ENCODE measurements at places on chromosomes 5 and 9. TPM values are rescaled to one million over a fixed set of nuclear protein-coding genes. Genes with fewer than 3 reads are reported as not detected.

SMIM27 gene
- total RNA-seq = 14.6 TPM

SPAAR gene
- 5.3 TPM for total RNA-seq

FOXD4L6 gene
- total RNA-seq = not detected

INSYN2B gene
- 0.28 TPM for total RNA-seq

RHOBTB3 gene
- 54.5 TPM for total RNA-seq

C9orf78 gene
- 39.7 TPM for total RNA-seq

TSLP gene
- total RNA-seq = 1.4 TPM

ITGA2 gene
- 44.5 TPM for total RNA-seq

- H3K27me3 ChIP-seq = no peaks in the 10 kb centered on the region
- no peak for DNase-seq
- no peaks in the 10 kb centered on the region for H3K4me1 ChIP-seq
- no peak overlapping the region for H3K4me3 ChIP-seq
Measured at GRCh38 chr5:120516805-120517204, 52.7 kb downstream of the PRR16 start.

GRCh38 chr9:5478206-5478605 is 27.9 kb downstream of the CD274 start:
- no peak overlapping the region for H3K27ac ChIP-seq
- no peak for DNase-seq
- H3K4me1 ChIP-seq = no peaks in the 10 kb centered on the region
- no peak overlapping the region for H3K4me3 ChIP-seq

- no peaks in the 10 kb centered on the region for H3K27me3 ChIP-seq
- H3K27ac ChIP-seq = no peak overlapping the region
- H3K4me3 ChIP-seq = no peak overlapping the region
- no peaks in the 10 kb centered on the region for H3K36me3 ChIP-seq
- DNase-seq = no peak
Measured at GRCh38 chr9:3215658-3216057, 310.1 kb downstream of the RFX3 start.

DNA sequence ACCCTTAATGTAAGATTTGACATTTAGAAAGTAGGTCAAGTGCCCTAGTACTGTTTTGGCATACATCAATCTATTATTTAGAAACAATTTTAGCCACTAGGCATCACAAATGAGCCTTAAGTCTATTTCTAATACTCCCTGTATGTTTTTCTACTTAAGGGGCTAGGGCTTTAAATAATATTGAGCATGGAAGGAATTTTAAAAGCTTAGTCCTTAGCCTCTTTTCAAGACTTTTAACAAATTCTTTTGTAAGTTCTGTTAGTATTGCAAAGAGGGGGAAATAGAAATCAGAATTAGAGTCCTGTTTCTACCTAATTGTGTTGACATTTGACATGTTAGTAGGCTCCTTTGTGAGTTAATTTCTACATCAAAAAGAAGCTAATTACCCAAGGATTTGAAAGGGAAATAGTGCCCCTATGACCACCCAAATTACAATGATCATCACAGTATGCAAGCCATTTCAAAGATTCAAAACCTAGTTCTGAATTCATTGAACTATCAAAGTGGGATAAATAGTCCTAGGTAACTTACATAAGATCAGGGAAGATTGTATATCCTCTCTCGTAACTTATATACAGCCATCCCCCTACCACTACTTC is 647.8 kb upstream of the ACO1 start:
- H3K27me3 ChIP-seq = no peaks in the 10 kb centered on the region
- H3K27ac ChIP-seq = no peak overlapping the region
- no peaks in the 10 kb centered on the region for H3K36me3 ChIP-seq
- H3K4me3 ChIP-seq = no peak overlapping the region
- no peaks in the 10 kb centered on the region for H3K4me1 ChIP-seq
- no peak for DNase-seq

DNA sequence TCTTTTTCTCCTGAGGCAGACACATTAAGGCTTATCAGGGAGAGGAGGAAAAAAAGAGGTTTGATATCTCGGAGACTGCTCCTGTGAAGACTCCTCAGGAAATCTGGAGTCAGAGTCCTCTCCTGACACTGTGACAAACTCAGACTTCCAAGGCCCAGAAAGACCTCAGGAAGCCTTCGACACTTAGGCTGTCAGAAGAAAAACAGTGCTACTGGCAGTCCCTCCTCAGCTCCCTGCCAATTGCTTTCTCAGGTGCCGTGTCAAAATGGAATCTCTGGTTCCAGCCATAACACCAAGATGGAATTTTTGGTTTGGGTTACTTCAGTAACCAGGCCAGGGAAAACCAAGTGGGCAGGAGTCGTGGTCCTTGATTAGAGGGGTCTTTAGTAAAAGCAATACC is 4.1 kb downstream of the STK10 start:
- H3K36me3 ChIP-seq = no peaks in the 10 kb centered on the region
- no peak overlapping the region for H3K4me3 ChIP-seq
- no peaks in the 10 kb centered on the region for H3K27me3 ChIP-seq
- no peak for DNase-seq
- H3K4me1 ChIP-seq = peaks cover 9% of the 10 kb centered on the region

- no peak overlapping the region for H3K27ac ChIP-seq
- no peaks in the 10 kb centered on the region for H3K27me3 ChIP-seq
- H3K4me3 ChIP-seq = no peak overlapping the region
- DNase-seq = peak; percentile 58
Measured at GRCh38 chr5:74272831-74273451, 367.6 kb downstream of the ENC1 start.

- H3K36me3 ChIP-seq = no peaks in the 10 kb centered on the region
- H3K4me3 ChIP-seq = no peak overlapping the region
- H3K27me3 ChIP-seq = no peaks in the 10 kb centered on the region
- H3K27ac ChIP-seq = no peak overlapping the region
Measured at GRCh38 chr9:133064241-133065069, 2.7 kb downstream of the CEL start.

DNA sequence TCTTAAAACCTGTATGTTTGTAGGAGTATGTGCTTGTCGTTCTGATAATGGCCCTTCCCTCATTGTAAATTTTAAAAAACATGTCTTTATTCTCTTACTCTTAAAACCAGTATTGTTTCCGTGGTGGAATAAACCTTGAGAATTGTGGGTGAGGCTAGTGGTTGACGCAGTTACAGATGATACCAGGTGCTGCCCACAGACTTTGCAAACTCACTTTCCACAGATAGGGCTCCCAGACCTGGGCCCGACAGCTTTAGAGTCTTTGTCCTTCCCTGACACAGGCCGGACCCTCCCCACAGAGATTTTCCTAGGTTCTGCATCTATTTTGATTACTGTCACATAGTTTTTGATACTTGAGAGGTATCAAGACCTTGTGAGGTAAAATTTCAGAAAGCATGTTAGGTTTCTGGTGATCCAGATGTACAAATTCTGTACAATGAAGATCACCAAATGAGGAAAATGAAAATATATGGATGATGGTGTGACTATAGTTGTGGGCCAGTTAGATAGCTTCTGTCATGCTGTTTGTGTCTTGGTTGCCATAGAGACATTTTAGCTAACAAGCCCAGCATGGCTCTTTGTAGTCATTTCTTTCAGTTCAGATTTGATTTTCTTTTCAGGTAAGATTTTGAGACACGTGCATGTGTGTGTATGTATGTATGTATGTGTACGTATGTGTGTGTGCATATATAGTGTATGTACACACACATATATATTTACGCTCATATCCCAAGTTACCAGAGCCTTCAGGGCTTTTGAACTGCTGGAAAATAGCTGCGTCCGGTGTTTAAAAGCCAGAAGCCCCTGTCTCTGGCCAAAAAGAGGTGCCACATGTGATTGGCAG is 33.8 kb downstream of the DMRT1 start:
- no peaks in the 10 kb centered on the region for H3K4me1 ChIP-seq
- no peak for DNase-seq
- H3K4me3 ChIP-seq = no peak overlapping the region
- no peaks in the 10 kb centered on the region for H3K36me3 ChIP-seq
- no peaks in the 10 kb centered on the region for H3K27me3 ChIP-seq
- H3K27ac ChIP-seq = no peak overlapping the region

GRCh38 chr5:134906811-134907210 is 1.9 kb downstream of the PCBD2 start:
- DNase-seq = no peak
- no peak overlapping the region for H3K27ac ChIP-seq
- H3K4me3 ChIP-seq = no peak overlapping the region
- H3K4me1 ChIP-seq = no peaks in the 10 kb centered on the region

- H3K36me3 ChIP-seq = no peaks in the 10 kb centered on the region
- no peak for DNase-seq
- H3K27me3 ChIP-seq = no peaks in the 10 kb centered on the region
- H3K4me3 ChIP-seq = no peak overlapping the region
- no peaks in the 10 kb centered on the region for H3K4me1 ChIP-seq
- H3K27ac ChIP-seq = no peak overlapping the region
Measured at GRCh38 chr9:13816837-13817236, 497.1 kb downstream of the NFIB start.

- H3K4me1 ChIP-seq = no peaks in the 10 kb centered on the region
- H3K36me3 ChIP-seq = no peaks in the 10 kb centered on the region
- no peak for DNase-seq
- no peak overlapping the region for H3K4me3 ChIP-seq
- no peaks in the 10 kb centered on the region for H3K27me3 ChIP-seq
Measured at GRCh38 chr5:67027171-67027570, 169.4 kb downstream of the CD180 start.

DNA sequence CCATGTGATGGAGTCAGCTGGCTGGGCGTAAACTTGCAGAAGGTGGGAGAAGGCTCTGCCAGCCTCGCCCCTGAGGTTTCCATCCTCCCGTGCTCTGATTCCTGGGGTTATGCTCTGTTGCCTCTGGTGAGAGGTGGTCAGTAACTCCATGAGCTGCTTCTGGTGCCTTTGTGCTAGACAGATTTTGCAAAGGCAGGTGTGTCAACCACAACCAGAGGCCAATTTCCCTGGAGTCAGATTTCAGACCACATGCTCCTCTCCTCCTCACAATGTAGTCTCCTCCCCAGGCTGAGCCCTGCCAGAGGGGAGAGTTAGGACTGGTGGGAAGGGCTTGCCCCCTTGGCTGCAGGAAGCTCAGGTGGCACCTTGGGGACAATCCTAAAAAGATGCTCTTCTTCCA is 38.8 kb upstream of the TENT4A start:
- H3K27ac ChIP-seq = no peak overlapping the region
- H3K27me3 ChIP-seq = no peaks in the 10 kb centered on the region

DNA sequence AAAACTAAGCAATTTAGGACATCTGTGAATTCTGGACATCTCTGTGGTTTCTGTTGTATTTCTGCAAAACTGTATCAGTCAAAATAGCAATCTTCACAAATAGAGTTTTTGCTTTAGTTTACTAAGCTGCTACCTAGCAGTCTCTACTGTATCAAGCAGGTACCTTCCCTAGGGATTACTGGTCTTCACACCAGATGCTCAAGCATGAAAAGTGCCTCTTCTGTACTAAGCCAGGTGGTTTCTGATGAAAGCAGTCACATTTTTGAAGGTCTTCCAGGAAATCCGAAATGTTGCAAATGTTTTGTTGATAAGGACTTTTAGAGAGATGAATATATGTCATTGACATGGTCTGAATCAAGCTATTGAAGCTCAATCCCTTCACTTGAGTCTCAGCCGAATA is 540.0 kb downstream of the KCTD16 start:
- DNase-seq = no peak
- H3K27ac ChIP-seq = no peak overlapping the region
- no peaks in the 10 kb centered on the region for H3K27me3 ChIP-seq
- H3K36me3 ChIP-seq = no peaks in the 10 kb centered on the region

DNA sequence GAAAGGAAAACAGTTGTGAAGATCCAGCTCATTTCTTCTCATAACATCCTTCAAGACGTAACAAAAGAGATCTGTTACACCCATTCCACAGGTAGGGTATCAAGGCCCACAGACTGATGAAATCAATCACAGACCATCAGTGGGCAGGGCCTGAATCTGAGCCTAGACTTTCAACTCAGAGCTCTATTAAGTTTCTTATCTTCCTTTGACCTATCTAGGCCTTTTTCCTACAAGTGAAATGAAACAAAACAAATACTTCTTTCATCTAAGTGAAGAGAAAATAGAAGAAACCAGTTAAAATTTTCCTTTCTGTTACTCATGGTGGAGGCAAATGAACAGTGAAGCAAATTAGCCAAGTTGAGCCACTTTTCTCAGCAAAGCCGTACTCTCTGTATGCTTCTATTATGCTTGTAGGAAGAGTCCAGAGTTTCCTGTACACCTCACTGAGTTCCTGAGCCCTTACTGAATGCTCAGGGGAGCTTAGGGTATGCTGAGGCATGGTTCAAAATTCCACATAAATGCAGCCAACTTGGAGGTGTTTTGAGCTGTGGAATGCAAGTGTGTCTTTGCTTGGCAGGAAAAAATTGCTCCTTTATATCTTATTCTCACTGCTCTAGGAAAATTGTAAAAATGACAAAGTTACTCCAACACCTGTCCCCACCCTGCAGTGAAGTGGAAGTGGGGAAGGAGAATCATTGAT is 91.9 kb downstream of the FEM1C start:
- H3K4me3 ChIP-seq = no peak overlapping the region
- no peaks in the 10 kb centered on the region for H3K36me3 ChIP-seq
- H3K4me1 ChIP-seq = no peaks in the 10 kb centered on the region
- no peak overlapping the region for H3K27ac ChIP-seq

DNA sequence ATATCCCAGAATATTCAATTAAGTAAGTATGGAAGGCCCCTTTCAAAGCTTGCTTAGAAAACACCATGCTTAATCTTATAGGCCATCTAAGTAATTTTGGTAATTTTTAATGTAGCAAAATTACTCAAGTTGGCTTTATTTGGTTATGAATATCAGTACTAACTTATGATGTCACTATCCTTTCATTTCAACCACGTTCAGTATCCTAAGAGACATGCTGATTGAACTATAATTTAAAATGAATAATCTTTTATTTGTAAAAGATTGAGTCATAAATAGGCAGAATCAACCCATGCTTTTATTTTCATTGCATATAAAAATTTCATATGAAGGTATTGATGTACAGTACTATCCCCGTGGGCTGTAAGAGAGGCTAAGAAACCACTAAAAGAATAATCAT is 386.9 kb downstream of the RAB3C start:
- DNase-seq = no peak
- H3K36me3 ChIP-seq = peaks cover 12% of the 10 kb centered on the region
- no peaks in the 10 kb centered on the region for H3K4me1 ChIP-seq

GRCh38 chr5:161700065-161700464 is 14.5 kb downstream of the GABRA6 start:
- H3K4me3 ChIP-seq = no peak overlapping the region
- DNase-seq = no peak
- H3K4me1 ChIP-seq = no peaks in the 10 kb centered on the region
- no peak overlapping the region for H3K27ac ChIP-seq
- no peaks in the 10 kb centered on the region for H3K27me3 ChIP-seq

DNA sequence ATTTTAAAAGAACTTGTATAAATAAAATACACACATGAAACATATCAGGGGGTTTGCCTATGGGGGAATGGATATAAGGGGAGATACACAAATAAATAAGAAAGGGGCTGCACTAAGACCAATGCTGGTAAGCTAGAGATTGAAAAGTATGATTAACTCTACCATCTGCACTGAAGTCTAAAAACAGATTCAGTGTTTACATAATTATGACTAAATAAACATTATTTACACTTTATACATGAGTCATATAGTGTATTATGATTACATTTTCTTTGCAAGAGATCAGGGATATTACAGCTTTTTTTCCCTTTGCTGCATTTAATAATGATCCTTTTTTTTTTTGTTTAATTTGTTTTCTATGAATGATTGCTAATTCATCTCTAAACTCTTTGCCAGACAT is 367.9 kb downstream of the TMEM38B start:
- H3K36me3 ChIP-seq = no peaks in the 10 kb centered on the region
- H3K27me3 ChIP-seq = no peaks in the 10 kb centered on the region
- no peak overlapping the region for H3K4me3 ChIP-seq

- no peak overlapping the region for H3K27ac ChIP-seq
- H3K4me1 ChIP-seq = peaks cover 4% of the 10 kb centered on the region
- no peaks in the 10 kb centered on the region for H3K36me3 ChIP-seq
- no peaks in the 10 kb centered on the region for H3K27me3 ChIP-seq
- H3K4me3 ChIP-seq = peak overlapping the region; percentile 23
Measured at GRCh38 chr5:15752663-15753285, 252.8 kb downstream of the FBXL7 start.
